Naive thymus-derived CD4-positive, alpha-beta T cell (primary cell): ENCODE measurements at places on chromosomes 3 and 15.

DNA sequence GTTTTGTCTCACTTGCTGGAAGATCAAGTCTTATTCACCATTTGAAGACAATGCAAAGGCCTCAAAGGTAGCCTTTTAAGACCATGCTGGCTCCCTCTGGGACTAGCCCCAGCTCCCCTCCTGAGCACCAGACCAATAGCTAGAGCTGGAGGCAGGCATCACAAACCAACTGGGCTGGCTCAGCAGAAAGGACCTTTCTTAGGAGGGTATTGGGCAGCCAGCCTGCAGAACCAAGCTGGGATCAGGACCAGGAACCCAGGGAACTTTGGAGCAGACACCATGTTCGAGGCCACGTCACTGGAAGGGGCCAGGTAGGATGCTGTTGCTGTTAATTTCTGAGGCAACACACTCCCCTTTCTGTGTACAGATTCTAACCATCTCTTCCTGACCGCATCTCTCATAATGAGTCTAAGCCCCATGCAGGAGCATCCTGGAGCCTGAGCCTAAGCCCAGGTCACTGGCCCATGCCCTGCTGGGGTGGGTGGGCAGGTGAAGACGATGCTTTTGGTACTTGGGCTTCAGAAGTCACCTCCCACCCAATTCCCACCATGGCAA, 81.4 kb upstream of the KLF13 start:
- DNase-seq: no peak

GRCh38 chr3:40869939-40870338, 329.4 kb upstream of the CTNNB1 start:
- DNase-seq: no peak

GRCh38 chr3:73707772-73708171, 83.0 kb upstream of the PDZRN3 start:
- DNase-seq: no peak

- DNase-seq: no peak
These were observed 102.6 kb downstream of the STAC start for GRCh38 chr3:36482880-36483279.

GRCh38 chr15:80706161-80706560, 11.1 kb downstream of the ABHD17C start:
- DNase-seq: no peak

GRCh38 chr3:121696186-121696585, 35.5 kb upstream of the HCLS1 start:
- no peak for DNase-seq

- no peak for DNase-seq
These were observed 79.3 kb downstream of the ADAMTSL3 start for GRCh38 chr15:83733206-83733605.

DNA sequence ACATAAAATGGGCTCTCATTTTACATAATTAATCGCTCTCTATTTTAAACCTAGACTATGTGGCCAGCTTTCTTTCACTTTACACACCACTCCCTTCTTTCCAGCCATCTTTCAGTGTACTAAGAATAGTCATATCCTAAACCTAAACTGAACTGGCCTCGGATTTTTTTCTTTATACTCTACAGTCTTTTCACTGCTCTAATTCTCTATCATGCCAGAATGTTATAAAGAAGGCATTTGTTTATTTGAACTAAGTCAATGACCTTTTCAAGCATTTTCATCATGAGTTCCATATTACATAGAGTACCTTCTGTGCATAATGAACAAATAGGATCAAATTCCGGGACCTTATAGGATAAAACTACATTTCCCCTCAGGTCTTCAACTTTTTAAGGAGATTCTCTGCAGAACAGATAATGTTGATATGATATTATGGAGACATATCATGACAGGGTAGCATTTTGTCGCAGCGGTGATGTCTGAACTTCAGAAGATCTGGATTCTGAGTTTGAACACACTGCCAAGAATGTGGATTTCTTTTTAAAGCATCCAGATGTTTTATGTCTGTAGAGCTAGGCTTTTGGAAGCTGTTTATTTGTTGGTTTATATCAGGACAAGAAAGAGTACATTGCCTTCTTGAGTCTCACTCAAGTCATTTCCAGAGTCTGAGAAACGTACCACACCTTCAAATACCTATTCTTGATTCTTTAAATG, 1047.3 kb downstream of the MCTP2 start:
- no peak for DNase-seq

DNA sequence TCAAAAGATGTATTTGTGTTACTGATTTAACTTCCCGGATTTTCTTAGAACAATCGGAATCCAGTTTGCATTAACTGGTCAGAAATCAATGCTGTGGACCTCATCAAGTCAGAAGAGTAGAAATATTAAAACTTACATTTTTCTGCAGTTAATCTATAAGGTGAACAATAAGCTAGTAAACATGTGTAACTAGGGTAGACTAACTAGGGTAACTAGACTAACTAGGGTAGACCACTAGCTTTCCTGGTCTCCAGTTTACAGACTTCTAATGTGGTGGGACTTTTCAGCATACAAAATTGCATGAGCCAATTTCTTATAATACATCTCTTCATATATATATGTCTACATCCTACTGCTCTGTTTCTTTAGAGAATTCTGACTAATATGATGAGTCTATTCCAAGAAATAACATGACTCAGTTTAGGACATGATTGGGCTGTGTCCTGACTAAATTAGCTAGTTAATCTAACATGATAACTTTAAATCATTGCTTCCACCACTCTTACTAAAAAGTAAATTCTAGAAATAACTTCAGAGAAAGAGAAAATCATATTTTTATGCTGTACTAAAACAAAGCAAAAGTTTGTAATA, 5.3 kb downstream of the PLSCR2 start:
- DNase-seq: no peak

- no peak for DNase-seq
These were observed 168.0 kb upstream of the MLF1 start for GRCh38 chr3:158403013-158403412.

GRCh38 chr3:190728574-190729246, 133.8 kb downstream of the GMNC start:
- no peak for DNase-seq

- DNase-seq: no peak
These were observed 167.5 kb downstream of the ADAMTS9 start for GRCh38 chr3:64520334-64520733.

GRCh38 chr3:193211173-193211572, 29.8 kb upstream of the PLAAT1 start:
- no peak for DNase-seq

DNA sequence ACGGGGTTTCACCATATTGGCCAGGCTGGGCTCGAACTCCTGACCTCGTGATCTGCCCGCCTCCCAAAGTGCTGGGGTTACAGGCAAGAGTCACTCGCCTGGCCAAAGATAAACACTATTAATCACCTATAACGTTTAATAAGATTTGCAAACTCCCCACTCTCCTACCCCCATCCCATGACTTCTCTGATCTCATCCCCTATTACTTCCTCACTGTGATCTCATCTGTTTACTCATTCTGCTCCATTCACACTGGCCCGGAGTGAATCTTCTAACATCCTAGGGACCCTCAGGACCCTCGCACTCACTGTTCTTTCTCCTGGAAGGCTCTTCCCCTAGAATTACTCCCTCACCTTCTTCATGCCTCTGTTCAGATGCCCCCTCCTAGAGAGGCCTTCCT, 78.9 kb downstream of the DGKG start:
- no peak for DNase-seq
